ENCODE measurements at places on chromosomes 11 and 22. TPM values are rescaled to one million over a fixed set of nuclear protein-coding genes. Genes with fewer than 3 reads are reported as not detected.

Gene PHLDA2
- 4.9 TPM for total RNA-seq

DNA sequence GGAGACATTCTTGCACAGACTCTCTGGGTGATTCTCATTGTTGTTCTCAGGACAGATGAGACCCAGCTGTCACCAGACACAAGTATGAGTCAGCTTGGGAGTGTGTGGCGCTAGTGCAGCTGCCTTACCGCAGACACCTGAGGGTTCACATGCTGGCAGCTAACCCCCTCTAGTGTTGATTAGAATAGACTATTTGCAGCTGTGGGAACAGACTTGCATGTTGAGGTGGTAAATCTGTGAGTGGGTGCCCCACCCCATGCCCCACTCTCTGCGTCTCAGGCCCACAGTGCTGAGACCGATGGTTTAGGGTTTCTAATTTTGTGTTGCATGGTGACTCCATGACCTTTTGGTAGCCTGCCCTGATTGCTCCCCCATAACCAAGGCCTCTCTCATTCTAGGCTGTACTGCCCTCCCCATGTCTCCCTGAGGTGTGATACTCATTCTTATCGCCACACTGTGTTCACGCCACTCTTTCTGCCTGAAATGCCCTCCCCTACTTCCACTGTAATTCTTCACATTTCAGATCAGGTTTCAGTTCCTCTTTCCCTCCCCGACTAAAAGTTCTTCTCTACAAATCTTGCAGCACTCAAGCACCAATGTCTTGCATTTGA lies 73.7 kb upstream of the KIRREL3 start:
- DNase-seq, result peak; percentile 79

GRCh38 chr22:26718905-26719304 lies 61.5 kb downstream of the MIAT start:
- DNase-seq, result peak; percentile 90

DNA sequence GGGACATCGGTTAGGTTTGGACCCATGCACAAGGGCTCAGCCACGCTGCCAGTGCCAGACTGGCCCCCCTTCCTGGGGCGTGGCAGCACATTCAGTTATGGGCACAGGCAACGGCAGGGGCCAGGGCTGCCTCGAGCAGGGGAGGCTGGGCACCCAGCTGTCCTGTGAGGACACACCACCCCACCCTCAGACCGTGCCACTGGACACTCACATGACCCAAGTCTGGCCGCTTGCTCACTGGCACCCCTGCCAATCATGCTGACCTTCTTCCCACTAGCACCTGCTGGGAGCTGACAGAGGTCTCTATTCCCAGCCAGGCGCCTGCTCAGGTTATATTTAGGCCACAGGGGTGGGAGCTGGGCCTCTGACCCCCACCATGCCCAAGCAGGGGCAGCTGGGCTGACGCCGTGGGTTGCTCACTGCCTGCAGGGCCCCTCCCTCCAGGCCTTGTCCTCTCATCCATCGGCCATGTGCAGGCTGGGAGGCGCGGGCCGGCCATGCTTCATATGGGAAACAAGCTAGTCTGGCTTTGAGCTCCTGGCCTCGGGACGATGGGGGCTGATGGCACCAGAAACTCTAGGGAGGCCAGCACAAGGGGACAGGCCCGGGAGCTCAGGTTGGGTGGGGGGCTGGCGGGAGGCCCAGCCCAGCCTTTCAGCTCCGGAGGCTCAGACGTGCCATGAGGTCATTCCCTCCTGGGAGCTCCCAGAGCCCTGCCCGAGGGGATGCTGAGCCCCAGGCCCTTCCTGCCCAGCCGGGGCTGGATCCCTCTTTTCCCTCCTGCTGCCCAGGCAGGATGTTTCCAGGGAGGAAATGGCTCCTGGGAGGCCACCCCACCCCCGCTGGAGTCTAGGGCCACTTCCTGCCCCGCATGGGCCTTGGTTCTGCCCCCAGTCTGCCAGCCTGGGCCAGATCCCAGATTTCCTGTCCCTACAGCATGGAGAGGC lies 15.2 kb upstream of the TBX1 start:
- no peak for DNase-seq

Gene FOLH1
- total RNA-seq, result 0.55 TPM

DNA sequence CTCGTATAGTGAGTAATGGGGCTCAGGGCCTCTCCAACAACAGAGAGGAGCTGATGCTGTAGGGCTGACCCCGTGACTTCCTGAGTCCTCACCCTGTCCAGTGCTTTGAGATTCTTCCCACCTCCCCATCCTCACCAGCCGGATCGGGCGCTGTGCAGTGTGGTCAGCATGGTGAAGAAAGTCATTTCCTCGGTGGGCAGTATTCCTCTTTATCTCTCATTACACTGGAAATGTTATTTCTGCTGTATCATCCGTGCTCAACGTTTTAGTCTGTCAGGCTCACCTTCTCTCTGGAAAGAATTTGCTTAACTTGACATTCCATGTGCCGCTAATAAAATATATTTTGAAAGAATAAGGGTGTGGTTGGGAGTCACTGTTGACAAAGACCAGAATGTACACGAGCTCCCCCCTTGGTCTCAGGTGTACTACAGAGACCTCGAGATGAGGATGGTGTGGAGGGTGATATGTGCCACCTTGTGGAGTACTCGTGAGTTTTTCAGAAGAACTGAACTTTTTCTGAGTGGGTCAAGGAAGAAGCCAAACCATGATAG lies 25.7 kb upstream of the SCGB1A1 start:
- DNase-seq, result peak; percentile 33

GRCh38 chr11:3192511-3193372 lies 25.9 kb downstream of the MRGPRG start:
- no peak for DNase-seq
